Stimulated activated CD4-positive, alpha-beta T cell treated with anti-CD3 and anti-CD28 coated beads, Interleukin-4, amount 100 ng/mL, for 4 hours (primary cell): ENCODE measurements at places on chromosomes 16 and 17.

DNA sequence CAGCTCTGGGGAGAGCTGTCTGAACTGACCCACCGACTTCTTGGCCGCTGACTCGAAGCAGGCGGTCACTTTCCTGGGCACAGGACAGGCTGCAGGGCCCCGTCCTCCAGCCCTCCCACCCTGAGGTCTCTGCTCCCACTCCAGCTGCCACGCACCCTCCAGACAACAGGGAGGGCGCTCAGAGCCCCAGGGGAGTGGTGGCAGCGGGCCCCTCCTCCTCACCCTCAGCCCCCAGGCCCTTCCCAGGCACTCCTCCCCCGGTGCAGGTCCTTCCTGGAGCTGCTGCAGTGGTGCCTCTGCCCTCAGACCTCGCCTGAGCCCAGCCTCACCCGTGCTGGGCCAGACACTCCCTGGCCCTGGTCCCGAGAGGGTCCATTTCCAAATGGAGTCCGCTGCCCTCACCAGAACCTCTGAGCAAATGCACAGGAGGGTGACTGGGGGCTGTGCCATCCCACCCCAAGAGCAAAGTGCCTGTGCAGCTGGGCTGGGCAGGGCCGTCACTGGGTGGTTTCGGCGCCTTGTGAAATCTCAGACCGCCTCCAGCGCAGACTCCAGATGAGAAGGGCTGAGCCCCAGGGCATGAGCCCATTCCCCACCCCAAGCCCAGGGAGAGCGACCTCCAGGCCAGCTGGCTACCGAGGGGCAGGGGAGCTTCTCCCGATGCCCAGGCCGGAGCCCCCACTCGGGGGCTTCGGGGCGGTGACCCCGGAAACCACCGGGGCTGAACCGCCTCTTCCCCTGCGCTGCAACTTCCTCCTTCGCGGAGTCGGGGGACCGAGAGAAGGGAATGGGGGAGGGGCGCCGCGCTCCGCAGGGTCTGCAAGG, 717 bp downstream of the CYBA start:
- DNase-seq = no peak

- DNase-seq = no peak
Observed at GRCh38 chr16:75236736-75237397, 14.6 kb downstream of the BCAR1 start.

DNA sequence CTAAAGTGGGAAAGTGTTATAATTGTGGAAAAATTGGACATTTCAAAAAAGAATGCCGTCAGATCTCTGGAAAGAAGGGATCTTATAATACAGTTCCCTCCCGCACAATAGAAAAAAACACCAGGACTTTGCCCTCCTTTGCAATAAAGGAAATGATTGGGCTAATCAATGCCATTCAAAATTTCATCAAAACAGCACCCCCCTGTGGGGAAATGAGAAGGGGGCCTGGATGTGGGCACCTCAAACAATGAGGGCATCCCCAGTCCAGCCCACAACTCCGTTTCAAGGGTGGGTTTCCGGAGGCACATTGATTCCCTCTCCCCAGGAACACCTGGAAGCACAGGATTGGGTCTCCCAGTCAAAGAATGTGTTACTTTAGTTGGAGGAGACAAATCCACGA, 26.1 kb downstream of the CD300LG start:
- no peak for DNase-seq

GRCh38 chr16:726438-727290, at the start of the genes CCDC78 and HAGHL:
CCDC78 (minus strand) TSS chr16:726443; CDS start chr16:726367, 76 bp downstream.
HAGHL (plus strand) TSS chr16:727106; CDS start chr16:727510, 404 bp downstream.
- peak; percentile 68 for DNase-seq

DNA sequence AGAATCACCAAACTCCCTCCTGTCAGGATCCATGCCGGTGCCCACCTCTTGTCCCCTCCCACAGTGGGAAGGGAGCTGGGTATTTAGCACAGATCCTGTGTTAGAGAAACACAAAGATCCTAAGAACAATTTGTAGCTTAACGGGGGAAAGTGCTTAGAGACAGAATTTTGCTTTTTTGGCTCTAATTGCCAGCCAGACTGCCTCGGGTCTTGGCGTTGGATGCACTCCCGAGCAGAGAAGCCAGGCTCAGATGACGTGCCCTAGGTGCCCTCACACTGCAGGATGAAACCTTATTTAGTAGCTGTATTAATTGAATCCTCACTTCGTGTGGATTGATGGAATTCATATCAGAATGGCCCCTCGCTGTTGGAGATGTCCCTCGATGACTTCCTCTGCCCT, 22.5 kb upstream of the MAF start:
- no peak for DNase-seq

- no peak for DNase-seq
Observed at GRCh38 chr17:49316889-49317675, 45.0 kb downstream of the ZNF652 start.

- no peak for DNase-seq
Observed at GRCh38 chr17:64073771-64074703, 53.6 kb upstream of the ICAM2 start.
